NCI-H2081 treated with DMSO at 0.1 percent for 48 hours (cell line): ENCODE measurements at places on chromosomes 6 and 20.

GRCh38 chr20:31488115-31488514, 13.0 kb downstream of the REM1 start:
- no peak for DNase-seq

DNA sequence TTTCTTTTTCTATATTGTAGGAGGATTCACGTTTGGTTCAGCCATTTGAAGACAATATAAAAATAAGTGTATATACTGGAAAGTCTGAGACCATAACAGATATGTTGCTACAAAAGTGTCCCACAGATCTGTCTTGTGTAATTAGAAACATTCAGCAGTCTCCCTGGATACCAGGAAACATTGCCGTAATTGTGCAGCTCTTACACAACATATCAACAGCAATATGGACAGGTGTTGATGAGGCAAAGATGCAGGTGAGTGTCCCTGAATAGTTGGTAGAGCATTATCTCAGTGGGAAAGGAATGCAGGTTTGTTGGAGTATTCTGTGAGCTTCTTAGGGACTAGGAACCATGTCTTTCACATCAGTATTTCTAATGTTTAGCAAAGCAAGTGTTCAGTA, 18.3 kb upstream of the ADGRF4 start:
- peak; percentile 8 for DNase-seq

- DNase-seq, result no peak
These were observed 164.1 kb downstream of the TAF4 start for GRCh38 chr20:61901392-61902220.

DNA sequence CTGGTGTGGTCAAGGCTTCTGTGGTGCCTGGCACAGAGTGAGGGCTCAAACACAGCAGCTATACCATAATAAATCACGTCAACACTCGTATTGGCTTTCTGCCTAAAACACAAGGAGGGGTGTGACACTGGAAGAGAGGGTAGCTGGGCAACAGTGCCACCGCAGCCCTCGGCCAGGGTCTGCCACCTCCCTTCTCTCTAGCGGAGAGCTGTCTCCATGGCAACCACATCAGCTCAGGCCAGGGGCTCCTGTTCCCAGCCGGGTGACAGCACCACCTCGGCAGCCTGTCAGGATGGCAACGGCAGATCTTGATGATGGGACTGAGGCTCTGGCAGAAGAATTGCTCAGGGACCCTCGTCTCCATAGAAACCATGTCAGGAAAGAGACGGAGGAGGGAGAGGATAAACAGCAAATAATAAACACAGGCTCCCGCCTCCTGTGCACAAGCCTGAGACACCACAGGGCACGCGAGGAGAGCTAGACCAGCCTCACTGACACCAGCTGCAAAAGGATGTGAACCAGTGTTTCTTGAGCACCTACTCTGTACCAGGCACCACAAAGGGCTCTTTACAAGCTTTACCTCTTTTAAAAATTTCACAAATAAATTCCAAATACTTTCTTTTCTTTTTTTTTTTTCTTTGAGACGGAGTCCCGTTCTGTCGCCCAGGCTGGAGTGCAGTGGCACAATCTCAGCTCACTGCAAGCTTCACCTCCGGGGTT, 50.4 kb upstream of the TLDC2 start:
- DNase-seq, result peak; percentile 31

DNA sequence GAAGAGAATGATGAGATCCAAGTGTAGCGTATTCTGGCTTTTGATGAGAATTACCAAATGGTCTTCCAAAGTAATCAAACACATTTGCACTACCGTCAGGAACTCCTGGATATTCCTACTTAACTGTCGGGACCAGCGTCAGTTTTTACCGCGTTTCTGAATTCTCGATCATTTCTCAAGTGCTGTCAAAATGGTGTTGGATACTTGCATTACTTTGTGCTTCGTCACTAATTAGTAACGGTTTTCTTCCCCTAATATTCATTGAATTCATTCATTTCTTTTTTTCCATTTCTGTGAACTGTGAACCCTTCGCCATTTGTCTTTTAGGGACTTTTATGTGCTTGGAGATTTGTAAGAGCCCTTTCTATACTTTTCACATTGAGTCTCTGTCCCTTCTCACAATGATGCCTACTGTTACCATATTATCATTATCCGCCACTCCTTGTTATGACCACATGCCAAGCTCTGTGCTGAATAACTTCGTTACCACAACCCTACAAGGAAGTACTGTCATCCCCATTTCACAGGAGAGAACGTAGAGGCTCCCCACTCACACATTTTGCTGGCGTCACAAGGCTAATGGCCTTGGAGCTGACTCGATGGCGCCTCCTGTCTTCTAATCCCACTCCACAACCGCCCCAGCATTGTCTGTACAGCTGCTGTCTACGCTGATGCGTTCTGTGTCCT, 74.2 kb upstream of the QKI start:
- DNase-seq, result no peak

DNA sequence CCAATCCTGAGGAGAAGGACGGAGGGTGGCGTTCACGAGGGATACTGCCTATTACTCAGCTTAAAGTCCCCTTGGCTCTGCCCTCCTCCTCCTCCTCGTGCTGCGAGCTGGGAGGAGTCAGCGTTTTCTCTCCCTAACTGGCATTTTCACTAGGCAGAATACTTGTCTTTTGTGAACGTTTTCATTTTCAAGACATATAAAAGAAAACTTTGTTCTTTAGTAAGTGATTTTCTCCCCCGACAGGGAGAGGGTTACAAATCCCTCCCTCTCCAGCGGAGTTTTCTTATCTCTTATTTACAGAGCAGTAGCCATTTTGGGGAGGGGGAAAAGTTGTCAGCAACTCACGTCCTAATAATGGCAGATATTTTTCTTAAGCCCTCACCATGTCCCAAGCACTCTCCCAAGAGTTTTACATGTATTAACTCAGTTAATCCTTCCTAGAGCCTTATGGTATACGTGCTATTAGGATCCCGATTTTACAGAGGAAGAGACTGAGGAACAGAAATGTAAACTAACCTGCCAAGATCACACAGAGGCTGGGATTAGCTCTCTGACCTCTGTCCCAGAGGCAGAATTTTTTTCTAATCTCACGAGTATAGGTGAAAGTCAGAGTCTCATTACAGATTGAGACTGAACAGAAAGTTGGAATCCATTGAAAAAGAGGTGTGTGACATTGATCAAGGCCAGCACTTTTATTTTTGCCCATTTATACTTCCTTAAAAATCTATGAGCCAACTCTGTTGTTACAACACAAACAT, 30.0 kb upstream of the ZNF217 start:
- no peak for DNase-seq

- no peak for DNase-seq
These were observed 23.5 kb upstream of the CTNNBL1 start for GRCh38 chr20:37670351-37670791.

- no peak for DNase-seq
These were observed 22.8 kb downstream of the RGS17 start for GRCh38 chr6:153108315-153108714.

DNA sequence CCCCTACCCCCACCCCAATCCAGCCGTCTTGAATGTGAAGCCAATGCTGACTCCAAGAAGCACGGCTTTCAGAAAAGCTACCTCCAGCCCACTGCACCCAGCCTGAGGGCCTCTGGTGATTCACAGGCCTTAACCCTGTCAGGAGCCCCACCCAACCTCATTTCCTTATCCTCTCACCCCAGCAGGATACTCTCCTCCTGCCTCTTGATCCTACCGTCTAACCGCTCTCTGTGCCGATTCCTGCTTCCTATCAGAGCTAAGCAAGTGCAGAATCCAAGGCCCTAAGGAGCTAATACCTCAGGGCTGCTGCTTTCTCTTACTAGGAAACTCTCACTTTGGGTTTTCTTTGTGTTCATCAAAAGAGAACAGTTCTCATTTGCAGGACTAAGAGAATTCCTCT, 47.2 kb downstream of the TRERF1 start:
- DNase-seq, result no peak
